ENCODE measurements at places on chromosomes 5 and 9.

GRCh38 chr5:124641154-124641792 lies 105.2 kb downstream of the ZNF608 start:
- no peak for DNase-seq

- no peak for DNase-seq
Observed at GRCh38 chr9:90906316-90907055, 104.9 kb downstream of the SYK start.

DNA sequence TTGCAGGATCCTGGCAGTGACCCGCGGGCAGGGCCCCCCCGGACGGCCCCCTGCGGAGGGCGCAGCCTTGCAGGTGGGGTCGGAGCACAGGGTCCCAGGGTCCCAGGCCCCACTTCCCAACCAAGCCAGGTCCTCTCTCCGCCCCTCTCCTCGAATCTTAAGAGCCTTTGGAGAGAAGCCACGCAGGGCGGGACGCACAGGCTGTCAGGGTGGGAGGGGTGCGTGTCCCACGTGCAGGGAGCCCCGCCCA lies 18.4 kb upstream of the EGFL7 start:
- no peak for DNase-seq

GRCh38 chr5:159051421-159052282 lies 48.1 kb downstream of the EBF1 start:
- DNase-seq = no peak

- DNase-seq = no peak
Observed at GRCh38 chr9:114861922-114862605, 56.2 kb upstream of the TNFSF15 start.

GRCh38 chr5:133962131-133962530 lies 6.3 kb downstream of the C5orf15 start:
- no peak for DNase-seq

- DNase-seq = no peak
Observed at GRCh38 chr5:164358531-164359259, 853.3 kb downstream of the MAT2B start.

Measured in CD4-positive, alpha-beta T cell treated with Interleukin-12 subunit alpha and Interleukin-12 subunit beta, for 1 hour (primary cell).